H9 (cell line): ENCODE measurements at places on chromosomes 2 and 18.
A peak's percentile ranks its signal among the peaks of the same experiment; 100 is the strongest.

GRCh38 chr2:147250652-147251356 is 594.0 kb upstream of the ACVR2A start:
- DNase-seq: no peak

DNA sequence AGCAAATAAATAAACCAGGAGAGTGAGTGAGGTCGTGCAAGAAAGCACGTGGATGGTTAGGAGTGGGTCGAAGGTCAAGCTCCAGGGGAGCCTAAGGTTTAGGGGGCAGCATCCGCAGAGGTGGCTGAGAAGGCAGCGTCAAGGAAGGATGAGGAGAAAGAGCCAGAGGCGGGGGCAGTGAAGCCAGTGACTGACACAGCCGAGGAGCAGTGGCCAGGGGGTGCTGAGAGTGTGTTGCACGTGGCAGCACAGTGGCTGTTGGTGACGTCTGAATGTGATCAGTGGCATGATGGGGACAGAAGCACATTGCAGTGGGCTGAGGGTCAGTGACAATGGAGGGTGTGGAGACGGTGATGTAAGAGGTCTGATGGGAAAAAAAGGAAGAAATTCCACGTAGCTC is 13.7 kb upstream of the FHL2 start:
- DNase-seq: no peak

DNA sequence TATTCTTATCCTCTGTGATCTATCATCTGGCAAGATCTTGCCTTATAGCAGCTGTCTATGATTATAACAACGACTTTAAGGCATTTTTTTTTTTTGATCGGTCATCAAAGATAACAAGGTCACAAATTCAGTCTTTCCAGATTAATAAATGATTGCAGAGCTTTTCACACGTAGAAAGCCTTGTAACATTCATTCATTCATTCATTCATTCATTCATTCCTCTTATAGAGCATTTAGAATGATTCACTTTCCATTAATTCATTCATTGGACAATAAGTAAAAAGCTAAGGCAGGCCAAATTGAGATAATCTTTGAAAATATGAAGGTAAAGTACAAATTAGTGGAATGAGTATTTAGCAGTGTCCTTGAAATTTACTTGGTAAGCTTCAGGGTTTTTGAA is 223.7 kb downstream of the NUP35 start:
- no peak for DNase-seq

DNA sequence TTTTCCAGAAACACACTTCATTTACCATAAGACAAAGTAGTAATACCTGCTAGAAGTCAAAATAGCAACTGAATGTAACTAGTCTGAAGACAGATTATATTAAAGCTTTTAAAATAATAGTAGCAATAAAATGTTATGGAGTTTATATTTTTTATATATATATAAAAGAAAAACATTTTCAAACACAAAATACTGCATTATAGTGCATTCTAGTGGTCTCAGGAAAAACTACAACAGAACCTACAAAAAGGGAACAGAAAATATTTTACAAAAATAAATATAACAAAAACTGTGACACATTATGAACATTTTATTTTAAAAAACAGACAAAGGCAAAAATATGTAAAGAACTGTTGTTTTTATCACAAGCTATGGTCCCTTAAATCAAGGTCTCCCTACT is 48.0 kb downstream of the STRN start:
- no peak for DNase-seq

- no peak for DNase-seq
These were observed 356.4 kb upstream of the ACVR2A start for GRCh38 chr2:147488472-147488871.

DNA sequence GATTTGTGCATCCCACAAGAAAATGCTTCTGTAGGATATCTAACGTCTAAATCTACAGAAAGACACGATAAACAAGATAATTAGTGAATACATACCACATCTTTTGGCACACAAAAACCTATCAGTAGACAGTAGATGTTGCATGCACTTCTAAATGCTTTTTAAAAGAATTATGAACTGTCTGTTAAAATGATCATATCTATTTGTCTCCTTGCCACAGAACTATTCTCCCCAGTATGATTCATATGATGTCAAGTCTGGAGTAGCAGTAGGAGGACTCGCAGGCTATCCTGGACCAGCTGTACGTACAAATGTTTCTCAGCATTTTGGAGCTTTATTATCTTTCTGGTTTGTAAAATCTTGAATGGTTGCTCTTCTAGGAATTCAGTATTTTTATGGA is 12.7 kb downstream of the COL3A1 start:
- DNase-seq: no peak

DNA sequence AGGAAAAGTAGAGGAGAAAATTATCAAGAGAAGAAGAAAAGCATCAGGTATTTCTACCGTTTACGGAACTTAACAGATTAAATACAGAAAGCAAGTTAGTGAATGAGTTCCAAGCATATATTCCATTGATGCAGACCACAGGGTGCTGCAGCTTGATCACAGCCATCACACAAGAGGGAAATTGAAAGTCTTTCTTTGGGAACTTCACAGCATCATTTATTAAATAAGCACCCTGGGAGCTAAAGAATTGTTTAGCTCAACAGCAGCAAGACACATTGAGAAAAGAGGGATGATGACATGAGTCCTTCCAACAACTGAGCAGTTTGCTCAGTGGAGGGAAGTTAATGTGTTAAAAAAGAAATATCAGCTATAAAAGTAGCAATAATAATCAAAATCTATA is 69.3 kb upstream of the DYNC1I2 start:
- DNase-seq: no peak

DNA sequence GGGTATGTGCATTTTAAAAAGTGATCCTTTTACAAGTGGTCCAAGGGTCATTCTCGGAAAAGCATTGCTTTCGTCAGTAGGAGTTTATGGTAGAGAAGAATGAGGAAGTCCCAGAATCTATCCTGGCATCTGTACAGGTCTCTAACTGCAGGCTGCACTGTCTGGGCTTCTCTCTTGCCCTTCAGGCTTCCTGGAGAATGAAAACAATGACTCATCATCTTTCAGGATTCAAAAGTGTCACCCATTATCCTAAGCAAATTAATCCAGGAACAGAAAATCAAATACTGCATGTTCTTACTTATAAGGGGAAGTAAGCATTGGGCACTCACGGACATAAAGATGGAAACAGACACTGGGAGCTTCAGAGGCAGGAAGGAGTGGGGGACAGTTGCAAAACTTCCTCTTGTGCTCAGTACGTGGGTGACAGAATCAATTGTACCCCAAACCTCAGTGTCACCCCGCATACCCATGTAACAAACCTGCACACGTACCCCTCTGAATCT is 60.2 kb upstream of the TXNDC2 start:
- no peak for DNase-seq

- DNase-seq: peak; percentile 19
These were observed 235.2 kb downstream of the LDLRAD4 start for GRCh38 chr18:13453714-13454113.

- no peak for DNase-seq
These were observed 113.5 kb downstream of the EFEMP1 start for GRCh38 chr2:55809875-55810621.

GRCh38 chr2:28544405-28544921 is 48.6 kb downstream of the PLB1 start:
- DNase-seq: no peak

- DNase-seq: no peak
These were observed 161.4 kb downstream of the MYO3B start for GRCh38 chr2:170339322-170339721.

DNA sequence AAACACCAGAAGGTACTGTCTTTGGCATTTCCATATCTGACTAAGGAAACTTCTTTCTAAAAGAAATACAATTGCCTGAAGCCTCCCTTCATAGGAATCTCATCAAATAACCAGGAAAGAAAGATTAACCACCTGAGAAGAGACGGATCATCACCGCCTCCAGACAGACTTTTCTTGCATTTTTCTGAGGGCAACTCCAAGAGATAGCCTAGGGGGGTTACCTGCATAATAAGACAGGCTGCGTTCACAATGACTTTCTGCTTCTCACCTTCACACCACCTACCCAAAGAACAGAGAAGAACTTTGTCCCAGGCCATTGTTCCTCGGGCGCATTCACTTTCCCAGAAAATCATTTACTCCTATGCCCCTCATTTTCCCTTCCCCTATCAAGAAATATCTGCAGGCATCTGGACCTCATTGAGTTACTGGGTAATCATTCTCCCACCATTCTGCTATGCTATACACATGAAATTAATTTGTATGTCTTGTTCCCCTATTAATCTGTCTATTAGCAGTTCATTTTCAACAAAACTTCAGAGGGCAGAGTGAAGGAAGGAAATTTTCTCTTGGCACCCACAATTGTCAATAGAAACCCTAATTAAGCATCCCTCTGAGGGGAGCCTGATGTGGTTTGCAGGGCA is 8.3 kb upstream of the POMC start:
- DNase-seq: no peak

DNA sequence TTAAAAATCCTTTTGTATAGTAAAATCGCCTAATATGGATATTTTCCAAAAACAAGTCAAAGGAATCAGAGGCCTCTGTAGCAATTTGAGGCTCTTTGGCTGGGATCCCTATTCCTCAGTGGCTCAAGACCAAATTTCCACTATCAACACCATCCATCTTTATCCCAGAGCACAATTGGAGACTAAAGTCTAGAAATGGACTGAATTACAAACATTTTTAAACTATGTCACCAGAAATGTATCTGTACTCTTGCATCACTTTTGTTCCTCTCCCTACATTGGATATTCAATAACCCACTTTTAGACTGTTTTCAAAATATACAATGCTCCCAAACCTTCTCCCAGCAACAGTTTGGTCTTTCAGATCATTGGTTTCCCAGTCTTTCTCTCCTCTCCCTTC is 140.4 kb upstream of the KLHL29 start:
- DNase-seq: no peak

DNA sequence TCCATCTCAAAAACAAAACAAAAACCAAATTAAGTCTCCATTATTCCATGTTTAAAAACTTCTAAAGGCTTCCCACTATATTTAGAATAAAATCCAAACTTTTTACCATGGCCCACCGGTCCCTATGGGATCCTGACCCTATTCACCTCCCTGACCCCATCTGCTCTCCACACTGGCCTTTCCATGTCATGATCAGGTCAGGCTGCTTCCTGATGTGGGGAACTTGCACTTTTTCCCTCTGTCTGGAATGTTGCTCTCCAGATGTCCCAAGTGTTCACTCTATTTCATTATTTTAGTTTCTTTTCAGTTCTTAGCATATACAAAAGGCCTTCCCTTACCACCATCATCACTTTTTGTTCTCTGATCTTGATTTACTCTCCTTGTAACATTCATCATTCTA is 7.5 kb upstream of the MTA3 start:
- DNase-seq: no peak

- no peak for DNase-seq
These were observed 243.9 kb downstream of the TRIB2 start for GRCh38 chr2:12960671-12961070.
